ENCODE measurements at places on chromosomes 6 and 20.

- no peak for DNase-seq
Measured at GRCh38 chr6:6643398-6643797, 54.9 kb downstream of the LY86 start.

DNA sequence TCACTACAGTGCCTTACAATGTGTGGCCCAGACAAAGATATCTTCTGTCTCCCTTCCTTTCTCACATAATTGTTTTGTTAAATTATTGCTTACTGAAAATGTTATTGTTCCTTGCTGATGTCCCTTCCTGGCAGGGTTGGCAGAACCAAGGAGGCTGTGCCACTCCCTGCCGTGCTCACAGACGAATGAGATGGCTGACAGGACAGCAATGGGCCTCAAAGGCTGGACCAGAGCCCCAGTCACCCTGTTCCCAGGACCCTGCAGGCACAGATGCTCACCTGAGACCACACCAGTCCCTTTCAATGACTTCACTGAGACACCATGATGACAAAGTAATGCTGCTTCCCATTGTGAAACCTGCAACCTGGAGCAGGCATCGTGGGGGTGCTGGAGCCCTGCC lies 375.1 kb downstream of the HACE1 start:
- DNase-seq: no peak

DNA sequence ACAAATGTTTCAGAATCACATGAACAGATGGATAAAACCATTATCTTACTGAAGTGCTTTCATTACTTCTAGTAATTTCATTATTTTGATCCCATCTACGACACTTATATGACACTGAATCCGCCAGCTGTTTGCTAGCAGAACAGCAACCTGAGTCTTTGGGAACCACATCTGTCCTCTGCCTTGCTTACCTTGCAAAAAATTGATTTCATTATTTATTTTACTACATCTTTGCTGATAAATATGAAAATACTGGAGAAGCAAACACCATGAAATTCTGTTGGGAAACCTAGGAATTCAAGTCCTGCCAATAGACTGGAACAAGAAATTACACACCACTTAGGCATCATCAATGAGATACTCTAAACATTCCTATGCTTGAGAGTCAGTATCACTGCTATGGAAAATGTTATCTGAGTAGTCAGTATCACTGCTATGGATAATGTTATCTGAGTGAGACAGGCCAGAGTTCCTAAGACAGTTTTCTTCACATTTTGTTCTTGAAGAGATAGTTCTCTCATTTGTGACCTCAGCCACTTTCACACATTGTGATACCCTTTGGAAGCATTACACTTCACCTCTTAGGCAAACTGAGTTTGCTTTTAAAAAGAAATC lies 91.9 kb downstream of the PDE10A start:
- no peak for DNase-seq

GRCh38 chr6:135686784-135687301 lies 164.7 kb upstream of the PDE7B start:
- no peak for DNase-seq

- DNase-seq: no peak
Measured at GRCh38 chr6:44495036-44495901, 107.8 kb downstream of the CDC5L start.

DNA sequence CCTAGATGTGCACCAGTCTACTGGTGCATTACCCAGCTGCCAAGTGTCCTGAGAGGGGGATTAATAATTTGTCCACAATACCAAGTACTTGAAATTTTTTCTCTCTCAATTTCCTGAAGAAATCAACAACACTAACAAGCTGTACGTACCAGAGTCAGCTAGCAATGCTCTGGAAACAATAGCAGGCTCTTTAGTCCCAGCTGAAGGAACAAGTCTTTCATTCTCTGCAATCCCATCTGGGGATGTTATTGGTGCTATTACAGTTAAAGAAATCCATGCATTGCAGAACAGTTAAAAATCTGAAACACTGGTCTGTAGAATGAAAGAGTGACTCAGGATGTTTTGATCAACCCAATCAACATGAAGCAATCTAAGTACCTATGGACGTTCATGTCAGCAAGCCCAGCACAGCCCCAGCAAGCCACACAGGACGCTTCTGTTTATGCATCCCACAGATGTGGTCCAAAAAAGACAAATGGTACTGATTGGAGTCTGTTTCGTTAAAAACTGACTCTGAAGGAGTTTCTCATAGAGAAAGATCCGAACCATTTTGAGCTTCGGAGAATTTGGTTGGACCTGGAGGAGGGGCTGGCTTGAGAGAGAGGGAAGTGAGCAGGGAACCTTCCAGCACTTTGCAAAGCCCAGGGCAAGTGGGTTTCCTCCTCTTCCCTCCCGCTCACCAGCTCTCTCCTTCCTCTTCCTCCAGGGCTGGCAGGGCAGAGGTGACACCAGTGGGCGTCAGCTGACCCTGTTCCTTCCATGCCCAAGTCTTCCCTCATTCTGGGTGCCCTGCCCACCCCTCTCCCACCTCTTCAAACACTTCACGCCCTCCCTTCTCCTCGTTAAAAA lies 11.9 kb downstream of the PRR18 start:
- no peak for DNase-seq

DNA sequence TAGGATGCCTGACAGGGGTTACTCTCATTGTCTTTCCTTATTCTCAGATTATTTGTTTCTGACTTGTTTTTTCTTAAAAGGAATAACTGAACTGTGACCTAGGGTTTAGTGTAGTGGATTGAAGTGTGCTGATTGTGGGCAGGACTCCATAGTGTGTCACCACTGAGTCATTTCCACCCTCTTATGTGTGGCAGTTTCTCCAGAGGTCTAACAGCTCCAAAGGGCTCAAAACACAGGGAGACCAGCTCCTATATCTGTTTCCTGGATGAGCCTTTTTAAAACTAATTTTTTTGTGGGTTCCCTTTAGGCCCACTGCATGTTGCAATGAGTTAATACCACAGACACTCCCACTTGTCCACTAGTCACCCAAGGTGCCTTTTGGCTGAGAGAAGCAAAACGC lies 951.1 kb upstream of the ADGRB3 start:
- no peak for DNase-seq

DNA sequence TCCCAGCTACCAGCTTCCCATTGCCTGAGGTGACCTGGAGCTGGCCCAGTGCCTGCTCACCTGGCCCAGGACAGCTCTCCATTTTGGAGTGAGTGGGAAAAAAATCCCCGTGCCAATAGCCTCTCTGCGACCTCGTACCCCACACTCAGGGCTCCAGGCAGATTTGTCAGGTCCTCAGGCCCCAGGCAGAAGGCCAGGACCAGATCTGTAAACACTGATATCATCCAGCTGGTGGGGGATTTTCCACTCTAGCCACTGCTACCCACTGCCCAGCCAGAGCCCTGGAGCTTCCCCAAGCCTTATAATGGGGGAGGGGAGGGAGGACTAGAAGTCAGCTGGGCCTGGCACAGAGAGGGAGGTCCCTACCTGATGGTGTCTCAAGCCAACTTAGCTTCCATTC lies 1.3 kb upstream of the PGC start:
- no peak for DNase-seq

DNA sequence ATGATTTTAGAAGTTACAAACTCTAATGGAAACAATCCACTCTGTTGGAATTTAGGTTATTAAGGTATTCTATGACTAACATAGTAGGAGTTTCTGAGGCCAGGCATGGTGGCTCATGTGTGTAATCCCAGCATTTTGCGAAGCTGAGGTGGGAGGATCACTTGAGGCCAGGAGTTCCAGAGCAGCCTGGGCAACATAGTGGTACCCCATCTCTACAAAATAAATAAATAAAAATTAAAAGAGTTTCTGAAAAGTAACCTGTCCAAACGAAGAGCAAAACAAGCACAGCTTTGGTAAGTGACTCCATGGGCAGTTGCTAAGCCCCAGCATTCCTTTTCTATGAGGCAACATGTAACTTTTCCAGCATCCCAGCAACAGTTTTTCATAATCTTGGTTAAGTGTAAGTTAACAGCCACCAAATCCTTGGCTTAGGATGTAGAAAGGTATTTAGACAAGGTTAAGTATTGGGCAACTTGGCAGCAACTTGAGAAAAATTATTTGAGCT lies 86.3 kb downstream of the SOX4 start:
- no peak for DNase-seq

DNA sequence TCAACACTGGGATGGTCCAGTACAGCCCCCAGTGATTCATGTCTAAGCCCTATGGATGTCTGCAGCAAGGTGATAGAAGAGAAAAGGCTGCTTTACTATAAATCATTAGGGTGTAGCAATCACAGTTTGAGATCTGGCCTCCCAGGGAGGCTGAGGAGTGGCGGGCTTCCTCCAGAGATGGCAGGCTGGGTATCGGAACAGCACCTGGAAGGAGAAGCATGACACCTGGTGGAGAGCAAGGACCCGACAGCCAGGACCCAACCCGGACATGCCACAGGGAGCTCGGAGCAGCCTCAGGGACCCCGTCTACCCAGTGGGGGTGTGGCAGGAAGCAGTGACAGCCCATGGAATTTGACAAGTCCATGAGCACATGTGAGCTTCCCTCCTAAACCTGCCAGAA lies 114.8 kb upstream of the CD93 start:
- no peak for DNase-seq

- no peak for DNase-seq
Measured at GRCh38 chr6:142728910-142729481, 216.0 kb downstream of the HIVEP2 start.

DNA sequence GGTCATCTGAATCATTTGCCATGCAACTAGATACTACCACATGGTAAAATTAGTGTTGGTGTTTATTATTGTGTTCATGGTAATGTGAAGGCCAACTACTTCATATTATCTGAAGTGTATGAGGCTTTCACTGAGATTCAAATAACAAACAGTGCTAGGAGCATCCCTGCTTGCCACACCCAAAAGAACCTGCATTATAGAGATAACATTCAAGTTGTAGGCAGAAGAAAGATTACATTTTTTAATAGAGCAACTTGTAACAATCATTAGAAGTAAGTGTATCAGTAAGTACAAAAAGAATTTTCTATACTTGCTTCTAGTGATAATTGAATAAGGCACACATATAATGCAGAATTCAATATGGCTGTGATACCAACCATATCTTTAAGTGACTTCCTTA lies 49.8 kb downstream of the BCKDHB start:
- DNase-seq: no peak

- DNase-seq: no peak
Measured at GRCh38 chr6:25504661-25505060, 147.4 kb upstream of the SCGN start.

- no peak for DNase-seq
Measured at GRCh38 chr6:34223381-34223955, 13.2 kb upstream of the HMGA1 start.

DNA sequence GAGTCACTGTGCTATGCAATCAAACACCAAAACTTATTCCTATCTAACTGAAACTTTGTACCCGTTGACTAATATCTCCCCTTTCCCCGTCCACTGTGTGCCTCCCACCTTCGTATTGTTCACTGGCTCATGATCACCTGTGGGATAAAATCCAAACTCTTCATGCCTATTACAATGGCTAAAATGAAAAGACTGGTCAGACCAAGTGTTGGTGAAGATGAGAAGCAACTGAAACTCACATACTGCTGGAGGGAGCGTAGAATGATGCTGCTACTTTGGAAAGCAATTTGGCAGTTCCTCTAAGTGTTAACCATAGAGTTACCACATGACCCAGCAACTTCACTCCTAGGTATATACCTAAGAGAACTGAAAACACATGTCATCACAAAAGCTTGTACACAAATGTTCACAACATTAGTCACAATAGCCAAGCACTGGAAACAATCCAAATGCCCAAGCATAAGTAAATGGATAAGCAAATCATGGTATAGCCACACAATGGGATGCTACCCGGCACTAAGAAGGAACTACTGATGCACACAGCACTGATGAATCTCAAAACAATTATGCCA lies 13.1 kb downstream of the RPS10 start:
- no peak for DNase-seq

- no peak for DNase-seq
Measured at GRCh38 chr20:14497004-14497403, 159.6 kb upstream of the FLRT3 start.

DNA sequence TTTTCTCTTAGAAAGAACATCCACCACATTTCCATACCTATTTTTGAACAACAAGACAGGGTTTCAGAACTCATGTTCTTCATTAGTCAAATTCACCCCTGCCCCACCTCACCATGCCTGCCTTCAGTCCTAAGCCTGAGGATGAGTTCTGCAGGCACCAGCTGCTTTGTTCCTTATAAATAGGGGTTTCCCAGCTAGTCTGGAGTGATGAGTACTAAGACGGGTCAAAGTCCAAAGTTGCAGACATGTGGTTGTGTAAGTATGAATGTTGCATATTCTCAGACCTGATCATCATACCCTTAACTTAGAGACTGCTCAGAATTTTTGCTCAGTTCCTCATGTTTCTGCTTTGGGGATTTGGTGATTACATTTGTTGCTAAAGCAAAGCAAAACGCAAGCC lies 257.7 kb upstream of the CDYL start:
- DNase-seq: no peak

GRCh38 chr6:6406715-6407070 lies 86.2 kb upstream of the F13A1 start:
- no peak for DNase-seq

- DNase-seq: no peak
Measured at GRCh38 chr6:158620963-158621693, 23.4 kb downstream of the DYNLT1 start.

- DNase-seq: no peak
Measured at GRCh38 chr6:112464901-112465665, 118.0 kb downstream of the RFPL4B start.

DNA sequence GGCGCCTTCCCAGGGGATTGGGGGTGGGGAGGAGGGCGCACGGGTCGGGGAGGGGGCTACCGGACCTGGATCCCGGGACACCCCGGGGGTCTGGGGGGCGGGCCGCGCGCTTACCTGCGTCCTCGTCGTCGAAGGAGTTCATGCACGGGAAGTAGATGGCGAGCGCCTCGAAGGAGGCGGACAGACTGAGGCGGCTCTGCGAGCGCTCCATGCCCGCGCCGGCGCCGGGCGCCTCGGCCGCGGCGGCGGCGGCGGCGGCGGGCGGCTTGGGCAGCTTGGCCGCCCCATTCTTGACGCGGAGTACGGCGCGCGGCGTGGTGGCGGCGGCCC lies 320 bp downstream of the RIMS4 start:
- DNase-seq: no peak

DNA sequence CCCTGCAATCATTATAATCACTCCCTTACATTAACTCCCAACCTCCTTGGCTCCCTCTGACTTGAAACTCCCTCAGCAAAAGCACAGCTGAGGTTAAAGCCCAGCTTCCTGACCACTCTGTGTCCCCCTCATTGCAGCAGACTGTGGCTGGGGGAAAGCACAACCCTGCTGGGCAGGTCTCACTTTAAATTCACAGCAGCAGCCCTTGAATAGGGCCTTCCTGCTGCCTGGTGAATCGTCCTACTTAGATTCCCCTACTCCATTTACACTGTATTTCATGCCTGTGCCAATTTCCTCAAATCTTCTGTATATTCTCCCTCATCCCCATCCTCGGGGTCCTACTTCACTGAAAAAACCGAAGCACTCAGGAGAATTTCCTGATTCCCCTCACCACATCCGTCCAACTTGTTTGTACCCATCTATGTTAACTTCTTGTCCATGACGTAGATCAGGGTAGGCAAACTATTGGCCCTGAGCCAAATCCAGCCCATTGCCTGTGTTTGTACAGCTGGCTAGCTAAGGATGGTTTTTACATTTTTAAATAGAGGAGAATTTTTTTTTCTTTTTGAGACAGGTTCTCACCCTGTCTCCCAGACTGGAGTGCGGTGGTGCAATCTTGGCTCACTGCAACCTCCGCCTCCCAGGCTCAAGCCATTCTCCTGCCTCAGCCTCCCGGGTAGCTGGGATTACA lies 31.5 kb upstream of the GCM1 start:
- no peak for DNase-seq
